ENCODE measurements at places on chromosomes 2 and 18.

GRCh38 chr2:151258121-151258520 lies 3.5 kb downstream of the RBM43 start:
- no peak for DNase-seq

- DNase-seq: no peak
These were observed 95.1 kb downstream of the AFF3 start for GRCh38 chr2:100046961-100047947.

- DNase-seq: no peak
These were observed 9.8 kb upstream of the DNAJC27 start for GRCh38 chr2:24981411-24982136.

DNA sequence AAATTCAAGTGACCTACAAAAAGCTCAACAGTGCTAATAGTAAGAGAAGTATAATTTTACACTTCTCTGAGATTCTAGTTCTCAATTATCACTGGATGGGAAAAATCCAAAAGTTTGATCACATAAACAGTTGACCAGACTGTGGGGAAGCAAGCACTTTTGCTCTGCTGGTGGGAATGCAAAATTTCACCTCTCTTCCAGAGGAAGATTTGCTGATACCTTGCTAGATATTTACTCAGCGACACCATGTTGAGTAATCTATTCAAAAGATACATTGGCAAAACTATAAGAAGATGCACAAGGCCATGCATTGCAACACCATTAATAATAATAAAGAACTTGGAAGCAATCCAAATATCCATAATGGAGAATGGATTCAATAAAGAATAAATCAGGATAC lies 204.4 kb downstream of the MREG start:
- no peak for DNase-seq

DNA sequence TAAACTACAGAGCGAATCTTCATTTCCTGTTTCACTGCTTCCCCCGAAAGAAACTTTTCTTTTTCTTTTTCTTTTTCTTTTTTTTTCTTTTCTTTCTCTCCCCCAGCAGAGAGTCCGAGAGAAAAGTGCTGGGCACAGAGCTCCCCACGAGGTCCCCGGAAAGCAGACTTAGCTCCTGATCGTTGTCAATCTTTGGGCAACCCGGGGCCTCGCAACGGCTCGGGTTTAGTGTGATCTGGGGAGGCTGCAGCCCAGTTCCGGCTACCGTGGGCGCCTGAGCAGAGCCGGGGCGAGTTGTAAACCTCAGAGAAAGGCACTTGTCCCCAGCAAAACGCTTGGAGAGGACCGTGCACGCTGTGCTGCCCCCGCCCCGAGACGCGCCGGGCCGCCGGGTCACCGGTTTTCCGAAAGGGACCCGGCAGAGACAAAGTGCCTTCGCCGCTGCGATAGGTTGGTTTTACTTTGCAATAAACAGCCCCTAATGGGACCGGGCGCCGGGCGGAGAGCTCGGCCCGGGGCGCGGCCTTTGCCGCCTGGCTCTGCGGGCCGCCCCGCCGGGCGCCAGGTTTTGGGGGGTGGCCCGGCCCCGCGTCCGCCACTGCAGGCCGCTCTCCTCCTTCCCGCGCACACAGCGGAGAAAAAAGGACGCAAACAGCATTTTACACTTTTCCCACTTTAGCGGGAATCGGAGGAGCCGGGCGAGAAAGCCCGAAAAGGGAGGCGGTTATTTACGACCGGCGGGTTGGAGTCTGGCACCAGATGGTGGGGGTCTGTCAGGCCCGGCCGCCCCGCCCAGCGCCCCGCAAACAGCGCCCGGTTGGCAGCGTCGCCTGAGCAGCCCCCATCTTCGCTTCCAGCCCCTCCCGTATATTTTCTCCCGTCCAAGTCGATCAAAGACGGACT lies 136.0 kb downstream of the INSIG2 start:
- no peak for DNase-seq

GRCh38 chr18:28080876-28081300 lies 96.0 kb downstream of the CDH2 start:
- no peak for DNase-seq

DNA sequence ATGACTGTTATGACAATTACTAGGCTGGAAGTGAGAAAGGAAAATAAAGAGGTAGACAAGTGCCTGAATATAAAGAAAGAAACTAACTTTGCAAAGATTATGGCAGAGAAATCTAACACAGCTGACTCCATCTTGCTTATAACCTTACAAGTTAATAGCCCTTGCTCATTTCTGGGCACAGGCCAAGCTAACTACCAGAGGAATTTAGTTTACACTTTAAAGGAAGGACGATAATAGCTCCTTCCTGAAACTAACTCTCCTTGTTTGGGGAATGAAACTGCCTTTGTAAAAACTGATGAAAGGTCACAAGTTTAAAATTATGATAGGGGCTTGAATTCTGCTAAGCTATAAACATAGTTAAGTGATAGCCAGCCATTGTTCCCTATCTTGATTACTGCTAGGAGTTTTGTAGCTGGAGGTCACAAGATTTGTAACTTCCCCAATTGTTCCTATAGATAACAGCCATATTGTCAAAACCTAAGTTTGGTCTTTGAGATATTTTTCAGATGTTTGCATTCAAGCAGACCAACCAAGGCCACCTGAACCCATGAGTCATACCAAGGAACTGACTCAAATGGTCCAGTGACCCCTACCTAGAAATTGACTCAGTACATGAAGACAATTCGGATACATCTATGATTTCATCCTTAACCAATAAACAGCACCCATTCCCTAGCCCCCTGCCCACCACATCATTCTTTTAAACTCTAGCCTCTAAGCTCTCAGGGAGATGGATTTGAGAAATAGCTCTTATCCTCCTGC lies 209.2 kb upstream of the LRATD1 start:
- DNase-seq: no peak

- no peak for DNase-seq
These were observed 99.8 kb downstream of the PDE11A start for GRCh38 chr2:177972782-177973181.

GRCh38 chr2:95359031-95359430 lies 43.5 kb upstream of the FAHD2A start:
- DNase-seq: no peak

DNA sequence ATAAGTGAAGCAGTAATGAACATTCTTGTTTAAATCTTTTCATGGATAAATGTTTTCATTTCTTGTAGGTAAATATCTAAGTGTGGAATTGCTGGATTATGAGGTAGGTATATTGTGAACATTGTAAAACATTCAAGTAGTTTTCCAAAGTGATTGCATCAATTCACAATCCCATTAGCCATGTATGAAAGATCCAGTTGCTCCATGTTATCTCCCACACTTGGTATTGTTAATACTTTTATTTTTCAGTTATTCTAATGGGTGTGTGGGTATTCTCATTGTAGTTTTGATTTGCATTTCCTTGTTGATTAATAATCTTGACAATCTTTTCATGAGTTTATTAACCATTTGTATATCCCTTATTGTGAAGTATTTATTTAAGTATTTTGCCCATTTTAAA lies 50.3 kb downstream of the MAIP1 start:
- DNase-seq: no peak

- no peak for DNase-seq
These were observed 38.0 kb upstream of the HPCAL1 start for GRCh38 chr2:10264506-10265328.

GRCh38 chr18:8735274-8735673 lies 29.9 kb downstream of the MTCL1 start:
- DNase-seq: no peak

DNA sequence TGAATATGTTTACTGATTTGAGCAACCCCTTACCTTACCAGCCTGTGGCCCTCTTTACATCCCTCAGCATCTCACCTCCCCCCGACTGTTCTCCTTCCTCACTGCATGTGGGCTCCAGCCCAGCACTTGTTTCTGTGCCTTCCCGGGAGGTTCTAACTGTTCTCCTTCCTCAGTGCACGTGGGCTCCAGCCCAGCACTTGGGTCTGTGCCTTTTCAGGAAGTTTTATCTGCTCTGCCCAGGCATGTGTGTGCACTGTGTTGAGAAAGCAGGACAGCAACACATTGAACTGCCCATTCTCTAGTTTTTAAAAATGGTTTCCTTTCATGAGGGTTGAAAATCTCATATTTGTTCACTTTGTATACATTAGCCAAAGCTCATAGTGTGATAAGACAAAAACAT lies 158.4 kb downstream of the ATP9B start:
- no peak for DNase-seq

- DNase-seq: no peak
These were observed 1363.6 kb upstream of the CHAC2 start for GRCh38 chr2:52404046-52404445.

GRCh38 chr2:23491591-23492336 lies 106.8 kb downstream of the KLHL29 start:
- no peak for DNase-seq

GRCh38 chr2:24181849-24182248 lies 7.0 kb downstream of the FAM228A start:
- no peak for DNase-seq

DNA sequence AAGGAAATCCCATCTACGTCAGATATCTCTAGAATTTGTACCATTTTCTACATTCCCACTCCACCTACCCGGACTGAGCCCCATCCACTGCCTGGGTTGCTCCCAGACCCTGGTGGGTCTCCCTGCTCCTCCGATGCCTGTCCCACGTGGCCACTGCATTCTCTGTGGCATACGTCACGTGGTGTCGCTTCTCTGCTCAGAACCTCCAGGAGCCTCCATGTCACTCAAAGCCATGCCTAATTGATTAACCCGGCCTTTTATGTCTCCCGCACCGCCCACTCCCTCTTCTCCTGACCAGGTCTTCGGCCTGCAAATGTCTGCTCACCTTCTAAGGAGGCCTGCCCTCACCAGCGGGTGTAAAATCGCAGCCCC lies 176.6 kb downstream of the HDAC4 start:
- no peak for DNase-seq

- no peak for DNase-seq
These were observed 147.7 kb downstream of the NETO1 start for GRCh38 chr18:72720116-72720515.
